ENCODE measurements at places on chromosomes 2 and 18. TPM values are rescaled to one million over a fixed set of nuclear protein-coding genes. Genes with fewer than 3 reads are reported as not detected.
A peak's percentile ranks its signal among the peaks of the same experiment; 100 is the strongest.

The SKOR2 gene
- polyA plus RNA-seq: 0.05 TPM

The OSBPL1A gene
- polyA plus RNA-seq: 53.2 TPM

The GAL3ST2 gene
- 0.14 TPM for polyA plus RNA-seq

DNA sequence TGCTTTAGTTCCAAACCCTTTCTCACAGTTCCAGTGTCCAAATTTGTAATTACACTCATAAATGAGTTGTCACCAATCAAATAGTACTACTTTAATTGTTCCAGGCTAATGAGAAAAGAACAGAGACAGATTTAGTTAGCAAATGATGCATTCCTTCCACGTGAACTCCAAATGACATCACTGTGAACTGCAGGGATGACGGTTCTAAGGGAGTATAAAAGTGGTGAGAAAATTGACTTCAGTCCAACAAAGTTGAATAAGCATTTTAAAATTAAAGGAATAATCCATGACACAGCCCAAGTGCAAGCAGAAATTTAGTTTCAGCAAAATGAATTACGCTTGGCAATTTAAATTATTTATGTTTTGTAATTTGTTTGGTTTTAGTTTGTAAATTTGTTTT lies 102.0 kb upstream of the LRATD1 start:
- no peak for DNase-seq

GRCh38 chr2:174748948-174749347 lies 15.3 kb downstream of the CHRNA1 start:
- peak; percentile 89 for DNase-seq

GRCh38 chr2:217066510-217067270 lies 206.8 kb upstream of the TNP1 start:
- no peak for DNase-seq

- DNase-seq: no peak
These were observed 66.6 kb downstream of the ACKR3 start for GRCh38 chr2:236636261-236636660.

DNA sequence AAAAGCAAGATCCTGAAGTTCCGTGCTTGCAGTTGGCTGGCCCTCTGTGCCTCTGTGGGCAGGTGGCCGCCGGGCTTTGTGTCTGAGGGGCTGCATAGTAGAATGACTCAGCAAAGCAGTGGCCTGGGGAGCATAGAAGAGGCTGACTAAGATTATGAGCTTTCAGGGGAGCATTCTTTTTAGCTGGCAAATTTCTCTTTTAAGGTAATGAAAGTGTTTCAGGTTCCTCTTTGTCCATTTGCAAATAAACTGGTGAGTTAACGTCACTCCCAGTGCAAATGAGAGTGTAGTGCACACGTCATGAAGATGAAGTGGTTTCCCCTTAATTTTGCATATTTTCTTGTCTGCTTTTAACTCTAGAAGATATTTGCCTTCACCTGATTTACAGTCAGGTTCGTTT lies 98.6 kb downstream of the BCL2L11 start:
- no peak for DNase-seq

DNA sequence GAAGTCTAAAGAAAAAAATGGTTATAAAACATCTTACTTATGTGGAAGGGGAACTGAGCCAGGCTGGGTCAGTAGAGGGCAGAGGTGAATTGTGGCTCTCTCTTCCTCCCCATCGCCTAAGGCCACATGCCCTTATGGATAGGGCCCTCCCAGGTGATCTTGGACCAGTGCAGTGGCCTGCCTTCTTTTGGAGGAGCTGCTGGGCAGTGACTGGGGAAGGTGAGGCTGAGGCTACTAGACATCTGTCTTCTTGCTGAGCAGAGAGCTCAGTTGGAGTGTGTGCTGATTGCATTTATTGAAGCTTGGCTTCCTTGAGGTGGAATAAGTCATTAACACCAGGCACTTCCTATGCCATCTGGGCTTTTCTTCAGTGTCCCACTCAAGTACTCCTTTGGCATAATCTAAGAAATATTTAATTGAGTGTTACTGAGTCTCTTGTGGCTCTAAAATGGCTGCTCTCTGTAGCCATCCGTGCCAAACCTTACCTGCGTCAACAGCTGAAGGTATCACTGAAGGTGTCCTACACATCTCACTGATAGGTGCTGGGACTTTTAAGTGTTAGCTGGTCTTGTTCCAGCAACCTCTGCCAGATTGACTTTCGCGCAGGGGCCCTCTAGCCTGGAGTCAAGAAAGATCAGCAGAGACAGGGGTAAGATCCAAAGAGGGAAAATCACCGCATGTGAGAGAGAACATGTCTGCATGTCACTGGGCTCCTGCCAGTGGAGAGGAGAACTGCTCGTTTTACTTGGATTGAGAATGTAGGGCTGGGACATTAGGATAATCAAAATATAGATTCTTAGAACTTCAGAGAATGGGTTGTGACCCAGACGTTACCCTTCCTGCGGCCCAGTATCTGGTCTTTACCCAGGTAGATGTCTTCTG lies 256.1 kb downstream of the LTBP1 start:
- DNase-seq: no peak

DNA sequence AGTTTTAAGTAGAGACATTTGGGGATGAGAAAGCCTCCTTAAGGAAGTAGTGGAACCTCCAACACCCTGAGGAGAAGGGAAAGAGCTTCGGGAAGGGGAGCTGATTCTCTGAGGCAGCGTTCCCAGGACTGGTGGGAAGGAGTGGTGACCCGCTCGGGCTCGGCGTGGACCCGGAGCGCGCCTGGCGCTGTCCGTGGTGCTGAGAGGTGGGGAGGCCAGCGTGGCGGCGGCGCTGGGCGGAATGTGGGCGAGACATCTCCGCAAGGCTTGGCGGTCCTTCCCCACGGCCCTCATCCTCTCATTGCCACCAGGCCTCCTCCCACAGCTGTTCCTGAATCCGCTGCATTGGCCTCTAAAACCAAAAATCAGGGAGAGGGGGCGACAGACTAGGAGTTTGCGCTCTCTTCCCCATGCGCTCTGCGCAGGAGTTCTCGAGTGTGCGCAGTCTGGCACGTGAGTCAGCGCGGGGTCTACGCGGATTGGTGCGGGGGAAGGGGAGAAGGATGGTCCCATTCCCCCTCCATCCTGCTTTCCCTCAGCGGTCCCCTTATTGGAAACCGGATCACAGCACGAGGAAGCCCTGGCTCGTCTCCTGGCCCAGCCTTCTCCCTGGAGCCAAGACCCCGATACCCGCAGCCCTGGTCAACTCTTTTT lies 857 bp downstream of the RESP18 start:
- DNase-seq: no peak

GRCh38 chr18:33540392-33540791 lies 37.6 kb upstream of the ASXL3 start:
- DNase-seq: no peak

DNA sequence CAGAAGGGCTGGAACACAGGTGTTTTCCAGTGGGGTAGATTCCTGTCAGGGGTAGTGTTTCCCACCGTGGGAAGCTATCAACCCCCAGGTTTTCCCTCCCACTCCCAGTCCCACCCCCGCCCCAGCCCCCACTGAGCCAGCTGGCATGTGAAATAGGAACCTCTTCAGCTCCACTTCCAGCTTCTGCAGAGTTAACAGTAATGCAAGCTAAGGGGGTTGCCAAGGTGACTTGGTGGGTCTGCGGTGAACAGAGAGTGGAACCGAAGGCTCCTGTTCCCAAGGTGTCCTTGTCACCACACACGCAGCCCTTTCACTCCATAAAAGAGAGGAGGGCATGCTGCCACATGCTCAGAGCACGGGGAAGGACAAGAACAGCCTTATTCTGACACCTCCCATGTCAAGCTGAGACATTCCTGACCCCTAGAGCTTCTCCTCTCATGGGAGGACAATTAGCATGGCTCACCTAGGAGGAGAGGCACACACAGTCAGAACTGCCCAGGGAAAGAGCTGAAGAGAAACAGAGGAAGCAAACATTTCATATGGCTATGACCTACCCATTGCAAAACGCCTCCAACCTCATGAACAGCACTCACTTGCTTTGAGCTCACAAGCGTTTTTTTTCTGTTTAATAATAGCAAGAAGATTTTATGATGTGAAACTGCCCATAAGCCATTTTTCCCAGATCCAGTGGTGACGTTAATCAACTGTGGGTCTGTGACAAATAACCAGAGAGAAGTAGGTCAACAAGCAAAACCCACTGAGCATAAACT lies 39.8 kb upstream of the TBC1D8 start:
- DNase-seq: no peak

- DNase-seq: no peak
These were observed 23.2 kb downstream of the IL1B start for GRCh38 chr2:112813280-112813966.

Measured in H1 (cell line).